Vagina (tissue), 2 donors: ENCODE measurements at places on chromosomes 6 and 20.

DNA sequence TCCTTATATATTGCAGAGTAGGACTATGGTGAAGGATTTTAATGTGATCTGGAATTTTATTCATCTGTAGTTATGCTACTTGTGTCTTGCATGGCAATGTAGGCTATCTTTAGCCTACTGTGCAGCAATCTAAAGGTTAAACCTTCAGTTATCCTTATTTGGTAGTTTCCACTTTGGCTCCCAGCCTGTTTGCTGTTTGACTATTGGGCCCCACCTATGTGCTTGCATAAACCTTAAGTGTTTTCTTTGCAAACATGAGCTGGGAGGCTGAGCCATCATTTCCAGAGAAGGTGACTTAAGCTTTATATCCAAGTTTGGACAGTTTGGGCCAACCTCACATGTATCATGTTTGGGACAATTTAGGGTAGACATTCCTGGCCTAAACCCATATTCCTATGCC is 537.5 kb downstream of the BTBD3 start:
- DNase-seq, result no peak

GRCh38 chr6:132511210-132511830 is 1.6 kb downstream of the STX7 start:
- no peak for DNase-seq

GRCh38 chr6:41021832-41022231 is 17.2 kb downstream of the UNC5CL start:
- DNase-seq, result no peak

- no peak for DNase-seq
Observed at GRCh38 chr6:70838907-70839285, 118.0 kb downstream of the B3GAT2 start.

DNA sequence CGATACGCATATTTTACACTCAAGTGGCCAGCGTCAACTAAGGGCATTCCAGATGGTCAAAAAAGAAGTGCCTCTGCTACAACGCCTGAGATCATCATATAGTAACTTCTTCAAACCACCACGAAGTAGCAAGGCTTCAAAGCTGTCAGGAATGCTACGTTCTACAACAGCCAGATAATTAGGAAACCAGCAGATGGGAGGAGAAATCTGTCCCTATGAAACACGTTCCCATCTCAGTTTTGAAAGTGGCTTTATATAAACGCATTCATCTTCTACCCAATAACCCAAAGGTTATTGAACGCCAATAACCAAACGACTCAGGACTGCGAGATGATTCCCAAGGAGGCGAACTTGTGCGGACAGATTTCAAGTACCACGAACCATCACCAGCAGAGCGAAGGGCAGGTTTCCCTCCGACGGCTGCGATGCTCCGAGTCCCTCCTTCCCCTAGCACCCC is 1.2 kb downstream of the ABHD12 start:
- no peak for DNase-seq

DNA sequence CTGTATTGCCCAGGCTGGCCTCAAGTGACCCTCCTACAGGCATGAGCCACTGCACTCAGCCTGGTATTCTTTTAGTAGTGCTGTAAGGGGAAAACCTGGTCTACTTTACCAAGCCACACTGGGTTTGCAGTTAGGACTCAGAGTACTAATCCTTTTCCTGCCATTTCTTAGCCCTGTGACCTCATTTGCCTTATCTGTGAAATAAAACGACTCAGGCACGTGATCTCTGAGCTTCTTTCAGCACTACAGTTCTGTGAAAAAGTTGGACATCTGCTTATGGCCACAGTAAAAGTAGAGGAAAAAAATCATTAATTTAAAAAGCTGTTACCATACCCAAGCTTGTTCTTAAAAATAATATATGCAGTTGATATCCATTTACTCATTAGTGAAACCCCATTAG is 1007.5 kb downstream of the KIF16B start:
- DNase-seq, result no peak

DNA sequence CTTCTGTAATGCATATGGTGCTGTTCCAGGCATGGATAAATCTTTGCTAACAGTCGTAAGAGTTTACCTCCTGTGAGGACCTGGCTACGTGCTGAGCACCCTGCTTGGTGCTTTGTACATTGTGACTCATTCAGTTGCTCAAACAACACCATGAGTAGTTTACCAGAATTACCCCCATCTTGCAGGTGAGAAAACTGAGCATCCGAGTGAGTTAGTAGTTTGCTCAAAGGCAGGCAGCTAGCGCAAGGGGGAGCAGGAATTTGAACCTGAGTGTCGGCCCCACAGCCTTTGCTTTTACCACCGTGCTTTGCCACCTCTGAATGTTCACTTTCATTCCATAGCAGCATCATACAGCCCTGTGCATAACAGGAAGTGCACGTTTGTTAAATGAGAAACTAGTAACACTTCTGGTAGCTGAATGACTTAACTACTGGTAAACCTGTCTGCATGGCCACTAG is 121.9 kb downstream of the MTHFD1L start:
- DNase-seq, result peak; percentile 62

- DNase-seq, result no peak
Observed at GRCh38 chr6:63347599-63347998, 27.8 kb upstream of the LGSN start.

GRCh38 chr20:25083773-25084625 is 2.1 kb upstream of the VSX1 start:
- peak; percentile 67 for DNase-seq

DNA sequence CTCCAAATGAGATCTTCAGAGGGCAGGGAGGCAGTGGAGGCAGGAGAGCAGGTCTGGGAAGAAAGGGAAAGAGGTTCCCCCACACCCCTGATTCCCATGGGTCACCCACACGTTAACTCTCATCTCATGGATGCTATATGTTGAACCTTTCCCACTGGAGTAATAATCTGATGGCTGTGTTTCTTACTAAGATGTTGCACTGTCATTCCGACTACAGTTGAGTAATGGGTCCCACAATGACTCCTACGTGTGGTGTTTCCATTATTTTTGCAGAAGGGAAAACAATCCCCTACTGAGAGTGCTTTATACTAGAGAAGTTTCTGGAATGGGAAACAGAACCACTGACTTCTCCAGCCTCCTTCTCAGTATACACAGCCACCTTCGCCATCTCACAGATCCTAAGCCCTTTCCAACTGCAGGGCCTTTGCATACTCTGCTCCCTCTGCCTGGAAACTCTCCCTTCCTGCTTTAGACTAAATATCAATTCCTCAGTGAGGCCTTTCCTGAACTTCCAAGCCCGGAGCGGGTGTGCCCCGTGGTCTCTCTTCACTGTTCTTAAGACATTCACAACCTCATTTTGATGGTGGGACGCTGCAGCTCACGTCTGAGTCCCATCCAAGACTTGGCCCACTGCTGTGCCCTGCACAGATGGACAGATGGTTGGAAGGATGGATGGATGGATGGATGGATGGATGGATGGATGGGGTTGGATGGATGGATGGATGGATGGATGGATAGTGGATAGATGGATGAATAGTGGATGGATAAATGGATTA is 238.6 kb upstream of the PMEPA1 start:
- DNase-seq, result no peak

DNA sequence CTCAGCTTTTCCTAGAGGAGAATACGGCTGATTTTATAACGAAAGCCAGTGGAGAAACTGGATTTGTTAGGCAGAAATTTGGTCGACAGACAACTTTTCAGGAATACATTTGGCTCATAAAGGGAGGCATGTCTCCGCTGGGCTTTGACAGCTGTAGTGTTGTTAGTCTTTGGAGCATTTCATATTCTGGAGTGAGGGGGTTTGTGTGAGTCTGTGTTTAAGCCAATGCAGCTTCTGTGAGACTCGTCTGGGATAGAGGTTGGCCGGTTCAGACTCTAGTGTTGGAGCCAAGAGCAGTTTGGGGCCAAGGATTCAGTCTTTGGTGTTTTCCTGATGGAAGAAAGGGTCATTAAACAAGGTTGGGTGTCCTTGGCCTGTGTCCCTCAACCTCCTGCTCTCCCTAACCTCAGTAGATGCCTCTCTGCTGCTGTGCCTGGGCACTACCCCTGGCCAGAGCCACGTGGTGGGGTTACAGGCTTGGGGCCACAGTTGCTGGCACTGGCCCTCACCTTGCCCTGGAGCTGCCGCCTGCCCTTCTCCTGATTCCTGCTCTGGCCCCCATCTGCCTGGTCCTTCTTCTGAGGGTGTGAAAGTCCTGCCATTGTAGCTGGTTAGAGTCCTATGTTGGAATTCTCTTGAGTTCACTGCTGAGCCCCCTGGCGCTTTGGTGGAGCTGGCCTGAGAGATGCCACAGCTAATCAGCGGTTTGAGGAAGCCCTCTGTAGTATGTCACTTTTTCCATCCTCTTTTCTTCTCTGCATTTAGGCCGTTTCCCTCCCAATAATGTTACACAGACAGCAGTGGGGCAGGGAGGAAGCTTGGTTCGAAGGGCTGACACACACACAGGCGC is 6.9 kb downstream of the PTK7 start:
- DNase-seq, result no peak

DNA sequence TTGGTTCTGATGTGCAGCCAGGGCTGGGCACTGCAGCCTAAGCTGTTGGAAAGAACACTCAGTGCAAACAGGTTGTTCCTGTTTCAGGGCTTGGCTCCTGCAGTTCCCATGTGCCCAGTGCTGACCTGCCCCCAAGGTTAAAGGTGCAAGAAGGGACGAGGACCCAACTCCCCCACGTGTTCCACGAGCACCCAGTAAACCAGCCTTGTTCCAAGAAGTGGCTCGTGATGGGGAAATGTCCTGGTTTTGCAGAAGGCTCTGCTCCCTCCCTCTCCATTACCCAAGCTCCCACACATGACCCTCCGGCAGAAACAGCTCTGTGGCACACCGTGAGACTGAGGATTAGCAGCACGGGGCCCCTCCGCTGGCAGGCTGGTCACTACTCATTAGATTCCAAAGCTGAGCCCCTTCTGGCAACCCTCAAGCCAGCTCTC is 9.4 kb downstream of the ACSS1 start:
- DNase-seq, result no peak

DNA sequence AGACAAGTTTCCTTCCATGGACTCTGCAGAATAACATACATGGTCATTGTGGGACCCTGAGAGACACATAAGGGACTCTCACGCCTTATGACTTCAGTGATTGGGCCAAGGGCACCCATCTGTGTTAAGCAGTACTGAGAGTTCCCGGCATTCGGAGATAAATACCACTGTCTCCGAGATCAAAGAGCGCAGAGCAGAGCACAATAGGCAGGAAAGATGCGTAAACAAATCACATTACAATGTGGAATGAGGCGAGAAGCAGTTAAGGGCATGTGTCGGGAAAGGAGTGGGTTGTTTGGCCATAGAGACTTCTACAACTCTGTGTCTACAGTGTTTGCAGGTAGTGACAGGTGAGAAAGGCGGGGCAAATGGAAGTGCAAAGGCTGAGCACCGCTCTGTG is 57.6 kb downstream of the NRSN1 start:
- no peak for DNase-seq

DNA sequence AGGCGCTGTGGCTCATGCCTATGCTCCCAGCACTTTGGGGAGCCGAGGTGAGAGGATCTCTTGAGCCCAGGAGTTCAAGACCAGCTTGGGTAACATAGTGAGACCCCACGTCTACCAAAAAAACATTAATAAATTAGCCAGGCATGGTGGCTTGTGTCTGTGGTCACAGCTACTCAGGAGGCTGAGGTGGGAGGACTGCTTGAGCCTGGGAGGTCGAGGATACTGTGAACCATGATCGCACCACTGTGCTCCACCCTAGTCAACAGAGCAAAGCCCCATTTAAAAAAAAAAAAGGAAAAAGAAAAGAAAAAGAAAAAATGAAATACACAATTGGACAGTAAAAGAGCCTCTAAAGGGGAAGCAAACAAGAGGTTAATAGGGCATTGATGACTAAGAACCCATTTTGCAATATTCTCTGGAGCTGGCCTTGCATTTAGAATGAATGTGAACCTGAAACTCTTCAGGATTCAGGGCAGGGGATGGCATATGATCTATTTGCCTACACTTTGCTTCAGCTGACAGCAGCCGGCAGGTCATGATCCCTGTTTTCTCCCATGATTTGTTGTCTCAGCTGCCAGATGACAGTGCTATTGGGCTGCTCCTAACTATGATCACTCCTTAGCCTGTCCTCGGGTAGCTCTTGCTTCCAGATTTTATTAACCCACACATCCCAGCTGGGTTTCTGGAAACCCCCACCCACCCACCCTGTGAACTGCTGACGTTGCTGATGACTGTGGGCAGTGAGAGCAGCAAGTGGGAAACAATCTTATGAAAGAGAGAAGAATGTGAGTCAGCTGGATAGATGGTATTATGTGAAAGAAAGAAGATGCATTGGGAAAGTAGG is 83.8 kb upstream of the ELOVL5 start:
- no peak for DNase-seq

DNA sequence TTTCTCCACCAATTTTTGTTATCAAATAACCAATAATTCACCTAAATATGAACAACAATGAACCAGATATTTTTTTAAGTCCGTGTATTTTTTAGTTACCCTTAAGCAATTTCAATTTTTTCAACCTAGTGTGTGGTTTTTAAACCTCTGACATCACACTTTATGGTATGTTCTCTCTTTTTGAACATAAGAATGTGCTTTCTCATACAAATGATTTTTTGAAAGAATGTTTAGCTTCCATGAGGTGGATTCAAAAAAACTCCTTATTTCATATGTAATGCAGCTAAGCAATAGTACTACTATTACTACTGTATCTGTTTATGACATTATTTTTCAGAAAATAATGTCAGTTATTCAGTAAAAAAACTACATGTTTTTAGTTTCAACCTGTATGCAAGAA is 19.4 kb upstream of the MEI4 start:
- DNase-seq, result no peak

- DNase-seq, result no peak
Observed at GRCh38 chr6:106600329-106600728, 29.0 kb downstream of the RTN4IP1 start.

DNA sequence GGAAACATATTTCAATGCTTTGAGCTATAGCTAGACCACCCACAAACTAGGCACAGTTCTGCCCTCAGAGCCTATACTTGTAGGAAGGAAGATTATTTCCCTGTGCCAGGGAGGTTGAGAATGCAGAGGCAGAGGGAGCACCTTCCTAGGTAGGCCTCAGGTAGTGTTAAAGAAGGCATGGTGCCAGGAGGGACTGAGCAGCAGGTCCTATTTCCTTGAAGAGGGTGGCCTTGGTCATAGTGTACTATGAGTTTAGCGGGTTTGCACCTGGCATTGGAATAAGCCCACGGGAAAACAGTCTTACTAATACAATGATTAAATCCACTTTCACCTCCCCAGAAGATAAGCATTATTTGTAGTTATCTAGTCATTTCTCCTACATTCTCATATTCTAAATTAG is 375.4 kb downstream of the CDKAL1 start:
- no peak for DNase-seq
